ENCODE measurements at places on chromosomes 4 and X.
A peak's percentile ranks its signal among the peaks of the same experiment; 100 is the strongest.

- DNase-seq: no peak
Observed at GRCh38 chr4:90113881-90114457, 13.2 kb upstream of the CCSER1 start.

GRCh38 chr4:159547645-159548308 lies 444.9 kb downstream of the RAPGEF2 start:
- DNase-seq: no peak

GRCh38 chrX:63686878-63687714 lies 97.9 kb downstream of the ARHGEF9 start:
- peak; percentile 2 for DNase-seq

- DNase-seq: peak; percentile 30
Observed at GRCh38 chr4:48909697-48910096, 3.1 kb upstream of the OCIAD2 start.

GRCh38 chr4:162406637-162407365 lies 243.0 kb upstream of the FSTL5 start:
- no peak for DNase-seq

DNA sequence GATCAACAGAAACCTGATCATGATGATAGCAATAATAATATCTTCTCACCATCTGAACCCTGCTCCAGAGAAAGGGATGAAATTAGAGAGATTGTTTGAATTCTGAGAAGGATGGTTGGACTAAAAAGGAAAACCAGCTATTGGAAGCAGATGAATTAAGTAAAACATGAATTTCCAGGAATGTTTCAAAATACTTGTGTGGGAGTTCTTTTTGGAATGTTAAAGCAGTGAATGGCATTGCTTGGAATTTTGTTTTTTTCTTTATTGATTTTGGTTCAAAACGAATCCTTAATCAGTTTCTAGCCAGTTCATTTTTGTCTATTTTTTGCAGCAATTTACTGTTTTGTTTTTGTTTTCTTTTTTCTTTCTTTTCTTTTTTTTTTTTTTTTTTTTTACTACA lies 150.3 kb downstream of the NHS start:
- DNase-seq: no peak

GRCh38 chrX:111874241-111874640 lies 1.7 kb upstream of the TRPC5OS start:
- DNase-seq: no peak

DNA sequence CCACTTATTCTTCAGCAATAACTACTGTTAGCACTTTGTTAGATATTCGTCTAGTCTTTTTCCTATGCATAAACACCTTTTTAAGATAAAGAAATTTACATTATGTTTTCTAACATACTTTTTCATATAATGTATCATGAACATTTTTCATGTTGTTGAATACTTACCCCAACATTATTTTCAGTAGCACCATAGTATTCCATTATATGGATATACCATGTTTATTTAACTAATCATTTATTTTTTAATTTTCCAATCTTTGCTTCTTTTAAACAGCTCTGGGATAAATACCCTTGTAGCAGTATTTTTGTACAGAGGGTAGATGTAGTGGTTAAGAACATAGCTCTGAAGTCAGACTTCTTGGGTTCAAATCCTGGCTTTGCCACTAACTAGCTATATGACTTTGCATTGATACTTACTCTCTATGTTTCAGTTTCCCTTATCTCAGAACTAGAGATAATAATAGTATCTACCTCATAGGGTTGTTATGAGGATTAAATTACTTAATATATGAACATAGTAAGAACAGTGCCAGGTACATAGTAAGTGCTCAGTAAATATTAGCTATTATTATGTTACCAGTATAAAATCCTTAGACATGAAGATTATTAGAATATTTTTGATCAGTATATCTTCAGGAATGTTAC lies 11.3 kb downstream of the EXOC1 start:
- DNase-seq: no peak

GRCh38 chrX:16975233-16975632 lies 28.8 kb downstream of the REPS2 start:
- no peak for DNase-seq

DNA sequence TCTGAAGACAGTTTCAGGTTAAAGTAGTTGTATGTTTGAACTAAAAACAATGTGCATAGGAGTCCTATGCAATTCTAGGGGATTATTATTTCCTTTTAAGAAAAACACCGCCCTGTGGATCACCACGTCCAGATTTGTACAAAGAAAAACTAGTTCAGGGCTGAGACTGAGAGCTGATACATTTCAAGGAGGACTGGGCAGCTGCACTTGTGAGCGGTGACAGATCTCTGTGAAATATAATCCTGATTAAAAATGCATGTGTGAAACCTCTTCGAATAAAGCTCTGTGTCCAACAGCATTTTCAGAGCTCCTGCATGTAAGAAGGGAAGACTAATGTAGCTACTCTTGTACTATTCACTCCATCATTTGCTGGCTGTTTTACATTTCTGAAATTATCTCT lies 365.8 kb upstream of the PITX2 start:
- DNase-seq: no peak

- DNase-seq: no peak
Observed at GRCh38 chr4:133278591-133278990, 129.5 kb downstream of the PCDH10 start.

GRCh38 chr4:31678356-31678755 lies 958.2 kb downstream of the PCDH7 start:
- DNase-seq: no peak

GRCh38 chrX:20267607-20267930 lies 860 bp upstream of the RPS6KA3 start:
- no peak for DNase-seq

- no peak for DNase-seq
Observed at GRCh38 chr4:123415576-123415975, 19.0 kb downstream of the SPRY1 start.

DNA sequence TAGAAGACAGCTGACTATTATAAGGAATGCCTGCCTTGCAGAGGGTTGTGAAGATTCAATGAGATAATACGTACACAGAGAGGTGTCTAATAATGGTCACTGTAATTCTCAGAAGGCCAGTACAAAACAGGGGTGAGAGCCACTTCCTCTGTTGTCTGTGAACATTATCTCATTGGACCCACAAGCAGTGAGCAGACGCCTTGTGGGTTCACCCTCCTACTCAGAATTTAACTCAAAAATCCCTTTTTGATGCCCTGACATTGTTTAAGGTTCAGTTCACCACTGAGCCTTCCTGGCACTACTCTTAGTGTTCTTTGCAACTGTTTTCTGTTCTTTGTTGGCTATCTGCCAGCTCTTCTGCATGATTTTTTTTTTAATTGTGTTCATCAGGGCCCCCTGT lies 467.4 kb downstream of the BCOR start:
- no peak for DNase-seq

DNA sequence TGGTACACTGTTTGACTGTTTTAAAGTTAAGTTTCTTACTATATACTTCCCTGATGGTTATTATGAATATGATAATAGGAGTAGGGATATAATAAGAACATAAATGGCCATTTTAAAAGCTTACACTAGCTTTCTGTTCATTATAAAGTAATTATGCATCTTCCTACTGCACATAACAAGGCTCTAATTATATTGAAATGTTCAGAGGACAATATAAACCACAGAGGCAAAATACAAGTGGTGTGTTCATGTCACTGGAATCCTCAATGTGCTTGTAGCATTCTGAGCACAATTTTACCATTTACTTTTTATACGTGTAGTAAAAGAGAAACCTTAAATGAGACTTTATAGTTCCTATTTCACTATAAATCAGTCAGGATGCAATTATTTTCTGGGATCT lies 268.3 kb downstream of the TMA16 start:
- DNase-seq: no peak

DNA sequence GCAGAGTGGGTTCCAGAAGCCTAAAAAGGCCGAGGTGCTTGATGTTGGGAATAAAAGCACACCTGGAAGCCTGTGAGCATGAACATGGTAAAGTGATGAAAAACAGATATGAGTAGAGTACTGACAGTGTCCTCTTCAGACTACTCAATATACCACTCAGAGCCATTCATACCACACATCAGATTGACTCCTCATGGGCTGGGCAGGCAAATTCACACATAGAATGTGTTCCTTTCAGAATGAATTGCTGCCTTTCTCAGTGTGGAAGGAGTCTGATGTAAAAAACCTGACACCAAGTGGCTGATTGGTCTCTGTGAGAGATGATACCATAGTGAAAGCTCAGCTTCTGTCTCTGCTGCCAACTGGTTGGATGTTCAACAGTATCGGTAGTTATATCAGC lies 442.7 kb downstream of the RAPGEF2 start:
- DNase-seq: no peak

- no peak for DNase-seq
Observed at GRCh38 chr4:83108101-83108861, 6.2 kb downstream of the PLAC8 start.

DNA sequence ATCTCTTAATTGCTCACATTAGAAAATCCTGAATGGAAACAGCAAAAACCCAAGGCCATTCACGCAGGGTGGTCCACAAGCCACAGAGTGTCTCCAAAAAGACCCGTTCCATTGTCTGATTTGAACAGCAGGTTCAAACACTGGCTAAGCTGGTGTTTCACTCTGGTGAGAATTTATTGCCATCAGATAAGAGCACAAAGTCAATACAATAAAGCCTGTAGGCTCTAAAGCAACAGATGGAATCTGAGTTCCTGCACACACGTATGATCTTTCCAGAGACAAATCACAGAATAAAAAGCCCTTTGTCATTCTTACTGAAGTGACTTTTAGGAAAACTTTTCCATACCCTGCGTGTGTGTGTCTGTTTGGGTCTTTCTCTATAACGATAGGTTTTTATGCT lies 5.1 kb upstream of the SFRP2 start:
- no peak for DNase-seq

DNA sequence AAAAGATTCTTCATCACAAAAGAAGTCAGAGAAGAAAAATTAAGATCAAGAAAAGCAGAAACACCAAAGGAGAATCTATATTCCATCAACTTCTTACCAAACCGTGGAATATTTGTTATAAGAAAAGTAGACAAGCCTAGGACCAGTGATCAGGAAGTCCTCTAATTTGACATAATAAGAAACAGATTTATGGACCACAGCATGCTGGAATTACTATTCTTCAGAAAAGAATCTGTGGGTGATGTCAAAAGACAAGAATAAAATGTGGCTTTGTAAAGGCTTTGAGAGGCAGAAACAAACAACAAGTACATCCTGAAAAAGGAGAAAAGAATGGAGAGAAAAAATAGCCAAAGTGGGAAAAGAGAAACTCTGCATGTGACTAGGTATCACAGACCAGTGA lies 123.3 kb downstream of the SLC10A7 start:
- DNase-seq: no peak
